Cerebellar nuclear complex (tissue), 1 donor: ENCODE measurements at places on chromosomes 1 and 21.

GRCh38 chr1:153848805-153849204 lies 73.6 kb downstream of the SLC27A3 start:
- no peak for DNase-seq

DNA sequence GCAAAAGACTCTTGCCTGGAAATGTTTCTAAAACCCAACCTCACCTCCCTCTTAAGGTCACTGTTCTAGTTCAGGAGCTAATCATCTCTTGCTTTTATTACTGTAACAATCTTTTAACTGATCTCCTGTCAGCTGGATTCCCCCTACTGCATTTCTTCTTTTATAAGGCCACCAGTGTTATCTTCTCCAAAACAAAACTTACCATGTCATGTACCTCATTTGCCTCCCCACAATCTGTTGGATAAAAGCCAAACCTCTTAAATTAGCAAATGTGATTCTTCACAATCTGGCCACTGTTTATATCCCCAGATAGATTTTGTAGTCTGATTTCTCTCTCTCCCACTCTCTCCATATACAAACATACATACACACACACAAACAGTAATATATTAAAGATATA lies 143.3 kb downstream of the DENND1B start:
- DNase-seq: no peak

- DNase-seq: no peak
These were observed 8.8 kb downstream of the BARHL2 start for GRCh38 chr1:90708236-90708786.

DNA sequence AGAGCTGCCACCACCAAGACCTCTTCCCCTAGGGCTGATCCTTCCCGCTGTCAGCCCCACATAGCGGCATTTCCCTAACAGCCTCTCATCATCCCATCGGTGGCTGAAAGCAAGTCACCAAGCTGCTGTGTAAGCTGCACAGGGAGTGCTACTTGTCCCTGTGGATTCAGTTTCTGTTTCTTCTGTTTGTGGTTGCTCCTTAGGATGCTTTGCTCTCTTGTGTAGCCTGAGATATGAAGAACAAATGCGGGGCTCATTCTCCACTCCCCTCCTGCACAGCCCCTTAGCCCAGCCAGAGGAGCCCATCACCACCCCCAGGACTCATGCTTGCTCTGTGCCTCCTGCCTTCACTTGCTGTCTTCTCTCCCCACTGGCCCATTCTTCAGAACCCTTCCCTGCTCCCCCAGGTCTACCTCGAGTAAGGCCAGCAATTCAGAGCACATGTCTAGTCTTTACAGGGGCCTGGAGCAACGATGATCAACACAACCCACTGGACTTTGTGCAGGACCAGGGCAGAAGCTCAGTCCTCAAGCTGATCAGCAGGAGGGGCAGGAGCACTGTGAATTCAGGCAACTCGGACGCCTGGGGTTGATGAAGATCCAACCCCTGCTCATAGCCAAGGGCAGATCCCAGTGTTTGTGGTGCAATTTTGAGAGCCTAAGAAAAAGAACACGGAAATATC lies 82.6 kb upstream of the GALNT2 start:
- DNase-seq: no peak

GRCh38 chr1:47682198-47682597 lies 244.4 kb downstream of the FOXD2 start:
- DNase-seq: no peak

- DNase-seq: no peak
These were observed 19.9 kb downstream of the PLA2G4A start for GRCh38 chr1:186848509-186849130.

- no peak for DNase-seq
These were observed 188.4 kb downstream of the RRAGC start for GRCh38 chr1:38671221-38671620.

DNA sequence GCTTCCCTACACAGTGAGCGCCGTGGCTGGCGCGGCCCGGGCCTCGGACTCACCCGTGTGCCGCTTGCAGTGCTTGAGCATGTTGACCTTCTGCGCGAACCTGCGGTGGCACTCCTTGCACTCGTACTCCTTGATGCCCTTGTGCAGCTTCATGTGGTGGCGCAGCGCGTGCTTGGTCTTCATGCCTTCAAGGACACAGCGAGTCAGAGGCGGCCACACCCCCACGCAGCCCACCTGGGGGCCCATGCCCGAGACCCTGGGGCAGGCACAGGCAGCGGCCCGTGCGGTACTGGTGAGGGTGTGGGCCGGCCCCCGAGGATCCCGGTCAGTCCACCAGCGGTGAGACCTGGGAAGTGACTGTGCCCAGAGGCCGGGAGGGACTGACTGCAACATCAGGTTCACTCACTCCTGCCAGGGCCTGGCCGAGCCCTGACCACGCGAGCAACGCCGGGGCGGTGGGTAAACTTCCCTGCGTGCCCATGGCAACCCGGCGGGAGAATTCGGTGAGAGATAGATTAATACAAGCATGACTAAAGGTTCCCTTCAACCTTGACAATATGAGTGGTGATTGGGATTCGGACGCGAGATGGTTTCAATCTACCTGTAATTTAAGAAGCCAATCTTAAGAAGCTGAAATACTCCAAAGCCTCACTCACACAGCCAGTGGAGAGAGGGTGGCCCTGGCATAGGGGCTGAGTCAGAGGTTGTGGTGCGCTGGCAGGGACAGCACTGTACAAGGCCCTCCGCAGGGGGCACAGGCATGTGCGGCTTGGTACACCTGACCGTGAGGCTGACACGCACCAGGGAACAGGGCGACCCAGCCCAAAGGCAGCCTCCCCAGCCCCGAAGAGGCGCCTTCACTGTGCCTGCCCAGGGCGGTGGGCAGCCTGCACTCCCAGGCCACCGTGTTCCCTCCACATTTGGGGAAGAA lies 49.1 kb upstream of the RIPK4 start:
- DNase-seq: no peak

DNA sequence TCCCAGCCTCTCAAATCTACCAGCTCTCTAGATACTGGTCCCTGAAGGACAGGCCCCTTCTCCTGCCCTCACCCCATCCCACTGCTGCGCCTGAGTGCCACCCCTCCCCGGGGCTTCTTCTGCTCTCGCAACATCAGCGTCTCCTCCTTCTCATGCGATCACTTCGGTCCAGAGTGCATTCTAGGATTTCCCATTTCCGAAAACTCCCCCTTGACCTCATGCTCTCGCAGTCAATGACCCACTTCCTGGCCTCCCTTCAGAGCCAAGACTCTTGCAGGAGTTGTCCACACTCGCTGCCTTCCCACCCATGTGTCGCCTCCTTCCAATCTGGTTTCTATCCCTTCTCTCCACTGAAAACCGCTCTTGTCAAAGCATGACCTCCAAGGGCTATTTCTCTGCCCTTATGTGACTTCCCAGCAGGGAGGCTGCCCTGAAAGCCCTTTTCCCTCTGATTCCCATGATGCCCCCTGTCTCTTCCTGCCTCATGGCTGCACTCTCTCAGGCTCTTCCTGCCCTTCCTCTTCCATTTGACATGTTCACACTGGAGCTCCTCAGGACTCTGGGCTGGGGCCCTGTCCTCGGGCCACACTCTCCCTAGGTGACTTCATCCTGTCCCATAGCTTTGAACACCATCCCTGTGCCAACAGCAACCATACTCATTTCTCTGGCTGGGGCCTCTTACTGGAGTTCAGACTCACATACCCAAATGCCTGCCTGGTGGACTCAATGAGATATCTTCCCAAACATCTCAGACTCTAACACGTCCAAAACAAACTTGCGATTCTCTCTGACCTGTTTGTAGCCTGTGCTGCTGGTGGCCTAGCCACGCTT lies 46.0 kb downstream of the LDLRAD2 start:
- no peak for DNase-seq

GRCh38 chr1:116870300-116870699 lies 39.4 kb upstream of the PTGFRN start:
- no peak for DNase-seq

DNA sequence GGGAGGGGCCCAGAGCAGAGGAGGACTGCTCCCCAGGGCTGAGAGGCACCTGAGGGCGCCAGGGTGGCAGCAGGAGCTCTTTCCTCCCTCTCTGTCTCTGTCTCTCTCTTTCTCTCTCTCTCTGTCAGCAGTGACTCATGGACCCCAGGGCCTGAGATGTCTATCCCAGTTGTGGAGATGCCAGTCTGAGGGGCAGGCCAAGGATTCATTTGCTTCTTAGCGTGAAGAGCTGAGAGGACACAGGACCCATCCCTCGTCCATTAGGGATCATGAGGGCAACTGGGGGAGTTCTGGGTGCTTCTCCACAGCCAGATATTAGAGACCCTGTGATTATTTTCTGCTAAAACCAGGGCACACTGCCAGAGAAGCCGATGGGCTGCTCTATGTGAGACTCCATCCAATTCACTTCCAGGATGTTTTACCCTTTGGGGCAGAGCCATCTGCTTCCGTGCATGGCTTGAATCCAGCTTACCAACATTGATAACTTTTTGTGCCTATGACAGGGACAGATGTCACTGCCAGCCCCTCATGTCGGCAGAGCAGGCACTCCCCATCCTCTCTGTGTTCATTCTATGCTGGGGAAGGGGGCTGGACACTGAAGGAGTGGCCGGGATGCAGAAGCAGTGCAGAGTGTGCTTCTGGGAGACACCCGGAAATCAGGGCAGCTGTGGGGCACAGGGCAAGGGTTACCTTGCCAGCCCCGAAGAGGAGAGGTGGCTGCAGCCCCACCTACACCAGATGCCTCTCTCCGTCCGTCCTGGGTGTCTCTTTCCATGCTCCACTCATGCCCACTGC lies 4.1 kb upstream of the PCBP3 start:
- DNase-seq: no peak

DNA sequence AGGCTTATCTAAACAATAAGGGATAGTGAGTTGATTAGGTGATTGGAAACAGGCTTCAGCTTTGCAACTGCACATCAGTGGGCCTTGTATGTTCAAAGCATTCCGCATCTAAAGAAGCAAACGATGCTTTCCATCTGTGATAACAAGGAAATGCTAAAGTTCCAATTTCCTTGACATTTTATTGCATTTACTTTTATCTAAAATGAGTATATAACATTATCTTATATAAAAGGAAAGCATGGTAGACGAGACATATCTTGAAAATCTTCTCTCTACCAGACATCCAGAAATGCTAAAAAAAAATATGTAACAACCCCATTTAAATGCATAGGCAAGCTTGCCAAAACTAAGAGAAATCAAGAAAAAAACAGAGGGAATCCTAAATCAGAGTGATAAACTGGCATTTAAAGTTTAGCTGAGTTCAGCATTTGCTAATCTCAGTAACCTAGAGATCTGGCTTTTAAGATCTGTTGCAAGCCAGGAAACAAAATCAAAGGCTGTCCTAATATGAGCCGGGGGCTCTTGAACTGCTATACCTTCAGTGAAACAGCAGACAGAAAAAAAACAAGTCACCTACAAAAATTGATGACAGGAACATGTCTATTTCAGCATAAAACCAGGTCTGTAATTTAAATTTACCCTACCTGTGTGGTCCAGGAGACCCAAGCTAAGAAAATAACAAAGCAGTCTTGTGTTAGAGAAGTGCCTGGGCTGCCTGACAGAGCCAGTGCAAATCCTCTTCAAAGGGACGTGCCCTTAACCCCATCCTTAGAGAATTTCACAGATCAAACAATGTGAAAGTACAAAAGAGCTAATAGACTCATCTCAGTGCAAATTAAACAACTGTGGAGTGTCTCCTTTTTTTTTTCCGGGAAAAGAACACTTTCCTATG lies 3.1 kb upstream of the RGS13 start:
- no peak for DNase-seq

DNA sequence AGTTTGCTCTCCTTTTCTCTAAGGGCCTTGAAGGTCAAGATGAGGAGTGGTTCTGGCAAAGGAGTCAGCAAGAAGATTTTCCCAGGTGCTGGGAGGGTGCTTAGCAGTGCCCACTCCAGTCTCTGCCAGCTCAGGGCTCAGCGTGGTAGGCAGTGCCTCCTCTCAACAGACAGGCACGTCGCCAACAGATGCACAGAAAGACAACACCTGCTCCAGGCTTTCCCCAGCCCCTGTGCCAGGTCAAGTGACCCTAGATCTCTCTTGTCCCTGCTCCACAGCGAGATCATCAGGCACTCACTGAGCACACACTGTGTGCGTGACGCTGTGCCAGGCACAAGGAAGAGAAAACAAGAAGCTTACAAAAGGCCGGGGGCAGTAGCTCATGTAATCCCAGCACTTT lies 86.0 kb downstream of the CASZ1 start:
- DNase-seq: no peak

GRCh38 chr1:43247256-43247921 lies 22.4 kb upstream of the TMEM125 start:
- no peak for DNase-seq

- DNase-seq: no peak
These were observed 47.2 kb downstream of the MORN1 start for GRCh38 chr1:2344121-2344681.

- no peak for DNase-seq
These were observed 11.6 kb downstream of the KCNQ4 start for GRCh38 chr1:40794974-40795715.

GRCh38 chr1:246295968-246296367 lies 211.1 kb downstream of the SMYD3 start:
- no peak for DNase-seq

GRCh38 chr1:41936107-41936506 lies 17.4 kb upstream of the HIVEP3 start:
- no peak for DNase-seq

DNA sequence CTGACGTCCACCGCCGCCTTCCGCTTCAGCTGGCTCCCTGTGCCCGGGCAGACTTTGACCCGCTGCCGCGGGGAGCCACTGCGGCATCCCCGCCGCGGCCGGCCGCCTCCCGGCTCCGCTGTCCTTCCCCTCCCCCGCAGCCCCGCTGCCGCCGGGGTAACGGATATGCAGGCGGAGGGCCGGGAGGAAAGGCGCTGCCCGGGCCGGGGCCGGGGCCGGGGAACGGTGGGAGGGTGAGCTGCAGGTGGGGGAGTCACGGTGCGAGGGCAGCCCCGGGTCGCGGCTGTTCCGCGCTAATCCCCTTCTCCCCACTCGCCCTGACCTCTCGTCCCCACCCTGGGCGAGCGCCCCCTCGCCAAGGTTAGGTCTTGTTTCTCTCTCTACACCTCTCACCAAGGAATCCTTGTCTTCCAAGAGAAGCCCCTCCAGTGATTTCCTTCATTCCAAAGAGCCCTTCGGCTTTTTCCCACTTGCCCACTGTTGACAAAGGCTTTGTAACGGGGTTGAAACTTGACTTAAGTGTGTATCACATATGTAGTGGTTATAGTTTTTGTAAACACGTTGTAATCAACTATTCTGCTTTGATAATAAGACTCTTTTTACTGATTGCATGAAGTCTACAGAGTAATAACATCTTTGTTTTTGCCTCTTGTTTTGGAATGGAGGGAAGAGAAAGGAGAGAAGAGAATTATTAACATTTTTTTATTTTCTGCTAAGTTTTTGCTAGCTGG lies 669 bp downstream of the XPR1 start:
- peak; percentile 37 for DNase-seq
